ENCODE measurements at places on chromosomes 12 and 14.
A peak's percentile ranks its signal among the peaks of the same experiment; 100 is the strongest.

- peak; percentile 36 for DNase-seq
Measured at GRCh38 chr12:68609998-68610369, 715 bp upstream of the RAP1B start.

GRCh38 chr14:102954081-102954789 lies 31.8 kb downstream of the AMN start:
- no peak for DNase-seq

GRCh38 chr14:64549791-64550620 lies at the start of gene PPP1R36:
TSS of gene PPP1R36 (plus strand) at chr14:64549961. CDS start at chr14:64549998, 37 bp downstream.
- DNase-seq, result no peak

DNA sequence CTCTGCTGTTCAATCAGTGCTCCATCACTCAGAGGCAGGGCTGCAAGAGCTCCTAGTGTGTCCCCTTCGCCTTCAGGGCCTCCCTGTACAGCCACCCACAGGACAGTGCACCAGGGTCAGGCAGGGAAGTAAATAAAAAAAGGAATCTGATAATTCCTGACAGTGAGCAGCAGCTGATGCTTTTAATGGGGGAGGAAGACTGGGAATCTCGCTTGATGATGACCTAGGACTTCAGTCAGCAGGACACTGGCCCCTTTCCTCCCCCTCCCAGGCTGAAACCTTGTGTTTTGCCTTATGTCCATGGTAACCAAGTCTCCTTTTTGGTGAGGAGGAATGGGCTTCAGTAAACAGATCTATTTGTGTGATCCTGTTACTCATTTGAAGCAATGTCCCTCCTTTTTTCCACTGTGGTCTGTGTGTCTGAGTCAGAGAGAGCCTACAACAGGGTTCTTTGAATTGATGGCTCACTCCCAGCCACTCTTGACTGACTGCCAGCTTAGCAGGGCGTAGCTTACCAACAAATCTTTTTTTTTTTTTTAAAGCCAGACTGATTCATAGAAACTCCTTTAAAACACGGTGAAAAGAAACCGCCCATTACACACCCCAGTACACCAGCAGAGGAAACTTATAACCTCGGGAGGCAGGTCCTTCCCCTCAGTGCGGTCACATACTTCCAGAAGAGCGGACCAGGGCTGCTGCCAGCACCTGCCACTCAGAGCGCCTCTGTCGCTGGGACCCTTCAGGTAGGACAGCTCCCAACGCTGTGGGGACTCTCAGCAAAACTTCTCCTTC lies at the start of gene EMP1:
TSS of gene EMP1 (plus strand) at position 597 of the 792 bp plus-strand sequence. CDS start 14,785 bp downstream, outside the sequence.
- DNase-seq, result peak; percentile 100

DNA sequence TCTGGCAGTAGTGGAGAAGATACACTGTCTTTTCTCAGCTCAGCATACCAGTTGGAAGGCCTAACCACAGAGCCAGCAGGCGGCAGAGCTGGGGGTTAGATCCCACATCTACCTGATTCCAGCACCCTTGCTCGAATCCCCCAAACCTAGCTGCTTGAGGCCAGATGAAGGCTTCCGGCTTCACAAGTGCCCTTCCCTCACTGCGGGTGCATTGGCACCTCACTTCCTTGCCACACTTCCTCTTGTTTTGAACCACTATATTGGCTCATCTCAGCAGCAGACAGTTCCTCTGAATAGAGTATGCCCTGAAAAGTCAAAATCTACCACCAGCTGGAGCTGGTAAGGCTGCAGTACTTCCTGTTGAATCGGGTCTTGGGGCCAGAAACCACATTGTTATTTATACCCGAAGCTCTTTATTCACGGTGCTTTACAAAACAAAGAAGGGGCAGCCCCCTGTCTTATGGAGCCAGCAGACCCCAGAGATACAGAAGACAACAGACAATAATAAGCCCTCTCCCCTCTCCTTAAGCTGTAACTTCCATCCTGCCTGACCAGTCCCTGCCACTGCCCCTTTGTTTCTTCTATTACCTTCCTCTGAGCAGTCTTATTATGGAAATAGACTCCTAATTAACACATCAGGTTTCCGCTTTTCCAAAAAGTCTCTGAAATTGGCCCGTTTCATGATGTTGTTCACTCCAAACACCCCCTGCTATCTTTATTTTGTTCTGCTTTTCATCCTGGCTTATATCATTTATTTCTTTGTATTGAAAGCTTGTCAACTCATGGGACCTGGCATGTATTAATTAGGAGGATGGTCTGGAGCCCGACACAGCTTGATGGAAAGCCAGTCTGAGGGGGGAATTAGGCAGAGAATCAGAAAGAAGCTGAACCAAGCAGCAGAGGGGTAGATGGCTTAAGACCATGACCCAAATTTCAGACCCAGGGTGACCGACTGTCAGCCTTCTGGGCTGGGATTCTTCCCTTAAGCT lies 233.5 kb downstream of the EFCAB11 start:
- DNase-seq, result no peak

DNA sequence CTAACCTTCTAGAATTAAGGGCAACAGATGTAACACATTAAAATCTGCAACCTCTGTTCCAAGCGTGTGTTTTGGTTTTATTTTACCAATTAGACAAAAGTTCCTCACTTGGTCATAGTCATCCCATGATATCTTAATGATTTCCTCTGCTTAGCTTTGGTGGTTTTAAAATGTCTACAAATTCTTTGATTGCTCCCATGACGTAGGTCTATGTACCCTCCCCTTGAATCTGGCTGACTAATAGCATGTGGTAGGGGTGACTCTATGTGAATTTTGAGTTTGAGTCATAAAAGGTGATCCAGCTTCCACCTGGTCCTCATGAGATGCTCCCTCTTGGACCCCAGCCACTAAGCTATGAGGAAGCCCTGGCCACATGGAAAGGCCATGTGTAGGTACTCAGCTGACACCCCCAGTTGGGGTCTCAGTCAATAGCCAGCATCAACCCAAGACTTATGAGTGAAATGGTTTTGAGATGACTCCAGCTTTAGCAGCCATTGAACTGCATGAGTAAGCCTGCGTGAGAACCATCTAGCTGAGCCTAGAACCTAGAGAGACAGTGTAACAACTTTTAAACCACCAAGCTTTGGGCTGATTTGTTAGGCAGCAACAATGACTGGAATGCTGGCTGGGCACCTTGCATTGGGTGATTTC lies 247.1 kb downstream of the MSRB3 start:
- DNase-seq, result peak; percentile 35

DNA sequence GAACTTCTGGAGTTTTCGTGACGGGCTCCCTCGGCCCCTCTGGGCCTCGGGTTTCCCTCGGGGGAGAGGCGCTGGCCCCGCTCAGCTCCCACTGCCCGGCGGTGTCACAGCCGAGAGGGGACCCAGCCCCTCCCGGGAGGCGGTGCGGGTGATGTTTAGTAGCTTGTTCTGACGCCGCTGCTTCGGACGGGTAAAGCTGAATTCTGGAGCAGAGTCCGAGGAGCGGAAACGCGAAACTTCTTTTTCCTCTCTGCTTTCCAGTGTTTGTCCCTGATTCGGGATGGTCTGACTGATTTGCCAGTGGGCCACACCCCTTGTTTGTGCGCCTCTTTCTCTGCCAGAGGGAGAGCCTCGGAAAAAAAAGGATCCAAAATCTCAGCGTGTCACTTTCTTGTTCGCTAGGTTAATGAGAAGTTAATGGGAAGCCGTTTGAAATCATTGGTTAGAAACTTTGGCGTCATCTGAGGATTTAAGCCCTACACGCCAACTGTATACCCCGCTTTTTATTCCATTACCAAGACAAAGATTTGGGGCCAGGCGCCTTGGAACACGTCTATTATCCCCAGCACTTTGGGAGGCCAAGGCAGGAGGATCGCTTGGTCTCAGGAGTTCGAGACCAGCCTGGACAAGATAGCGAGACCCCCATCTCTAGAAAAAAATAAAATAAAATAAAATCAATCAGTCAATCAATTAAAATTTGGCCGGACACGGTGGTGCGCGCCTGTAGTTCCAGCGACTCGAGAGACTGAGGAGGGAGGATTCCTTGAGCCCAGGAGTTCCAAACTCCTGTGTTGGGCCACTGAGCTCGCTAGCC lies 756 bp downstream of the TULP3 start:
- peak; percentile 64 for DNase-seq

GRCh38 chr14:58089612-58090011 lies 62.4 kb downstream of the ARMH4 start:
- DNase-seq, result no peak

- DNase-seq, result no peak
Measured at GRCh38 chr14:38873941-38874612, 229.0 kb downstream of the SEC23A start.

GRCh38 chr14:20624495-20625070 lies 16.9 kb downstream of the OR6S1 start:
- peak; percentile 75 for DNase-seq
